Stimulated activated CD8-positive, alpha-beta memory T cell treated with anti-CD3 and anti-CD28 coated beads, Interleukin-4, amount 100 ng/mL, for 24 hours (primary cell): ENCODE measurements at places on chromosomes 4 and X.

GRCh38 chrX:130702867-130703707, 199.9 kb downstream of the ENOX2 start:
- no peak for DNase-seq

DNA sequence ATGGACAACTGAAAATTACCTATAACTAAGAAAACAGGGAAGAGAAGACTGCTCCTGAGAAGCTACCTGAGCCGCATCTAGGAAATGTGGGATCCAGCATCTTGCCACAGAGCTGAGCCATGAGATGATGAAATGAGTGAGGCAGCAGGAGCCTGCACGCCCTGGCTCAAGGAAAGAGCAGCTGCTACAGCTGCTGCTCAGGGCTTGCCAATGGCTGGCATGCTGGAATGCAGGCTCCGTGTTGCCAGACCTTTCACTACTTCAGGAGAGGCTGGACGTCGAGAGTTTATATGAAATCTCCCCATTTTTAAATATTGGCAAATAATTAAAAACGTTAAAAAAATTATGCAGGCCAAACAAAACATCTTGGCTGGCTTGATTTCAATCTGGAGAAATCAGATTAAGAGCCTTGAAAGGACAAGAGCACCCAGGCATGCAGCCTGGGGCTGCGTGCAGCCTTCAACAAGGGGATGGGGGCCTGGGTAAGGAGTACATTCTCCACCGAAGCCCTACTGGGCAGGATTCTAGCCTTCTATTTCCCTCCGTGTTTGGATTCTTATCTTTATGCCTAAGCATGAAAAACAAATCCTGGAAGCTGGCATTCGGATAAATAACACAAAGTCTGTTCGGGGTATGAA, 227.6 kb downstream of the NR3C2 start:
- no peak for DNase-seq

- DNase-seq: no peak
Observed at GRCh38 chr4:183223053-183223452, 97.0 kb downstream of the CLDN22 start.

DNA sequence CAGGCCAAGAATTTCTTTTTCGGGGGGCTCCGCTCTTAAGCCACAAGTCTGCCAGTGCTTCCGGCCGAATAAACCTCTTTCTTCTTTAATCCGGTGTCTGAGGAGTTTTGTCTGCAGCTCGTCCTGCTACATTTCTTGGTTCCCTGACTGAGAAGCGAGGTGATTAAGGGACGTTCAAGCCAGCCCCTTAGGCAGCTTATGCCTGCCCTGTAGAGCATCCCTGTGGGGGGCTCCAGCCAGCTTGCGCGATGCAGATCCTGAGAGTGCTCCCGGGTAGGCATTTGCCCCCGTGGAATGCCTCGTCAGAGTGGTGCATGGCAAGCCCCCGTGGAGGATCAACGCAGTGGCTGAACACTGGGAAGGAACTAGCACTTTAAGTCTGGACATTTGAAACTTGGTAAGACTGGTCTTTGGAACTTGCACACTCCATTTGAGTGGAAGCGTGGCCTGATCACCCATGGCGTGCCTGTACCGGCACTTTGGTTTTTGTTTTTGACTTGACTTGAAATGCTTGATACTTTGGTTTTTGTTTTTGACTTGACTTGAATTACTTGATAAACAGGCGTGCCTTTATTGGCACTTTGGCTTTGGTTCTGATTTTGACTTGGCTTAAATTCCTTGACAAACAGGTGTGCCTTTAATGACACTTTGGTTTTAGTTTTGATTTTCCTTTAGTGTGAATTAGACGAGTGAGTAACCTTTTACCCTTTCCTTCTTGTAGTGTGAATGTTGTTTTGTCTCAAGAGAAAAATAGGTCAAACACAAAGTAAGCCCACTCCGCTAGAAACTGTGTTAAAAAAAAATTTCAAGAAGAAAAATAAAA, 6.1 kb downstream of the ACOX3 start:
- no peak for DNase-seq

GRCh38 chr4:168852933-168853713, 156.9 kb downstream of the CBR4 start:
- DNase-seq: no peak

GRCh38 chrX:9285342-9285771, 179.5 kb upstream of the TBL1X start:
- DNase-seq: peak; percentile 53

- no peak for DNase-seq
Observed at GRCh38 chrX:104854790-104855340, 288.9 kb downstream of the IL1RAPL2 start.

DNA sequence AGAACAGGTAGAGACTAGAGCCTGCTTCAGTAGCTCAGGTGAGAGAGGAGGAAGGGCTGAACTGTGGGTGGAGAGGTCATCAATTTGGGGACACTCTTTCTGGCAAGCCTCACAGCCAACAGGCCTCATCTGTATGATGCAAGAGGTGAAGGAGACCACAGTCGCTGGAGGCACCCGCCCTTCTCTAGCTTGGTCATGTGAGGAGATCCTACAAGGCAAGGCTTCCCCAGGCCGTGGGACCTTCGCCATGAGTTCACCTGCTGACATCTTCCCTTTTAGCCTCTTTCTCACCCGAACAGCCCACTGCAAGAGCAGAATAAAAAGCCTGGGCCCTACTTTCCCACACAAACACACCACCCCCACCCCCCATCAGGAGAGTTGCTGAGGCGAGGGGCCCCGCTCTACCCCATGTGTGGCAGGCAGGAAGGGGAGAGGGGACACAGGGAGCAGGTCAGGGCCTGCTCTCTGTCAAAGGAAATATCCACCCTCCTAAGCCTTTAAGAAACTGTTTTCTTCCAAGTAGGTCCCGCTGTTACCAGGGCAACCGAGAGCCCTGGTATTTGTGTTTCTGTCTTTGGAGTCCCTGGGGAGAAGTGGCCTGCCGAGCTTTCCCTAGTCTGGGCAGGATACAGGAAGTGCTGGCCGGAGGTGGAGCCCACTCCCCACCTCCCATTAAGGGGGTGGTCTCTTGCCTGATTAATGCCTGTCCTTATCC, 8.1 kb downstream of the RTL5 start:
- DNase-seq: no peak

DNA sequence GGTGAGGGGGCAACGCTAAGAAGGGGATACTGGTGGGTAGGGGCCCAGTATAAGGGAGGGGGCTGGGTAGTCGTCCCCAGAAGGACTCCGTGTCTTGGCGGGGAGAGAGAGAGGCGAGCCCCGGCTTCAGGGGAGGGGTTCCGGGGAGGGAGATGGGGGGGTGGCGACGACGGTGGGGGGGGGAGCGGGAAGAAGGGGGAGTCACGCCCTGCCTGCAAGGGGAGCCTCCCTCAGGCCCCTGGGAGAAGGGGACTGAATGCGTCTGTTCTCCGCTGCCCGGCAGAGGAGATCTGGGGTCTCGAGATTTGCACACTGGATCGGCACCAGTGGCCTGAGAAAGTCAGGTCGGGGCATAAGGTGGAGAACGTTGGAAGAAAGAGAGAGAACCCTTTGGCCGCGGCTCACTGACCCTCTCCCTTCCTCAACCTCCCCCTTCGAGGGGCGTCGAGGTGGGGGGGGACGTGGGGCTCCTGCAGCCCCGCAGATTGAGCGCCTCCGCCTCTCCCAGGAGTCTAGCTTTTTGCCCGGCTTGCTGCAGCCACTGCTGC, 609 bp upstream of the BCORL1 start:
- no peak for DNase-seq

- DNase-seq: no peak
Observed at GRCh38 chr4:5399124-5399523, 309.2 kb downstream of the EVC2 start.

- no peak for DNase-seq
Observed at GRCh38 chr4:78774417-78774816, 1.7 kb upstream of the BMP2K start.

GRCh38 chr4:16122308-16122711, 38.5 kb upstream of the PROM1 start:
- no peak for DNase-seq

GRCh38 chrX:43514820-43515219, 141.3 kb upstream of the MAOA start:
- no peak for DNase-seq

DNA sequence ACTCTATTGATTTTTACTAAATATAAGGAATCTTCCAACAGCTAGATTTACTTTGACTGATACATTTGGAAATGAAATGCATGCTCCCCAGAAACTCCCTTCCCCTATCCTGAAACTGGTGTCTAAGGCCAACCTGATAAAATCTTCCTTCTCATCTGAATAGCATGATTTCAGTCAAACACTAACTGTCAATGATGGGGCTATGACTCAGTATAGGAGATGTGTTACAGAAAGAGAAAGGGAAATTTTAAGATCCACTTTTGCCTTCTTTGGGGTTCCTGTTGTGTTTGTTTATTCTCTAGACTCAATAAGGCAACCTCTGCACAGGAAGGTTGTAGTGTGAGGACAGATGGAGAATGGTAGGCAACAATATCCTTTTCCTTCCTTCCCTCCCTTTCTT, 160.7 kb downstream of the MOSPD2 start:
- DNase-seq: no peak
